Stimulated activated CD8-positive, alpha-beta memory T cell treated with anti-CD3 and anti-CD28 coated beads, Interleukin-7, amount 100 ng/mL, for 1 hour (primary cell): ENCODE measurements at places on chromosomes 16 and 17.

DNA sequence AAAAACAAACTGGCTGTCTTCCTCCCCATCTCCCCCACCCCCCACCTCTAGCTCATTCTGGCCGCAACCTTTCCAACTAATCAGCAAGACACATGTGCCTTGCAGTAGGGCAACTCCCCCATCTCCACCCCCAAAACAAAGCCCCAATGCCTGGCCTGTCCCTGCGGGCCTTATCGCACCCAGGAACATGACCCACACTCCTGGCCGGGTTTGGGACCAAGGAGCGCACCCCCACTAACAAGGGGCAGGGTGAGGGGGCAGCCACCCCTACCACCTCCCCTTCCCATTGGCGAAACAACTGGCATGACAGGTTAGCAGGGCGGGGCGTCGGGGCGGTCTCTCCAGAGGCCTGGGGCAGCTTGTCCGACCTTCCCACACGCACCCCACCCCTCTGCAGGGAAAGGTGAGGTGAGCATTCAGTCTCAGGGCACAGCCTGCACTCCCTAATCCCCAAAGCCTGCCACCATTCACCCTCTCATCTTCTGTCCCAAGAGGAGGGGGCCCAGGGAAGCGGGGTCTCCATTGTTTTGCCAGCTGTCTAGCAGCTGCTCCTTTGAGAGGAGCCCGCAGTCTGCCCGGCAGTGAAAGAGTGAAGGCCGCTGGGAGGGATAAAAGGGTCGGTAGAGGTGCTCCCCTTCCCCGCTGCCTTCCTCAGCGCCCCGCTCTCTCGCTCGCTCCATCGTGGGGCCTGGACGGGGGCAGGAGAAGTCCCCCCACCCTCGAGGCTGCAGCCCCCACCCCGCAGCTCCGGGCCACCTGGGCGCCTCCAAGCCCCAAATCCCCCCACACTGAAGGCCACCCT lies 765 bp downstream of the MYO18A start:
- no peak for DNase-seq

DNA sequence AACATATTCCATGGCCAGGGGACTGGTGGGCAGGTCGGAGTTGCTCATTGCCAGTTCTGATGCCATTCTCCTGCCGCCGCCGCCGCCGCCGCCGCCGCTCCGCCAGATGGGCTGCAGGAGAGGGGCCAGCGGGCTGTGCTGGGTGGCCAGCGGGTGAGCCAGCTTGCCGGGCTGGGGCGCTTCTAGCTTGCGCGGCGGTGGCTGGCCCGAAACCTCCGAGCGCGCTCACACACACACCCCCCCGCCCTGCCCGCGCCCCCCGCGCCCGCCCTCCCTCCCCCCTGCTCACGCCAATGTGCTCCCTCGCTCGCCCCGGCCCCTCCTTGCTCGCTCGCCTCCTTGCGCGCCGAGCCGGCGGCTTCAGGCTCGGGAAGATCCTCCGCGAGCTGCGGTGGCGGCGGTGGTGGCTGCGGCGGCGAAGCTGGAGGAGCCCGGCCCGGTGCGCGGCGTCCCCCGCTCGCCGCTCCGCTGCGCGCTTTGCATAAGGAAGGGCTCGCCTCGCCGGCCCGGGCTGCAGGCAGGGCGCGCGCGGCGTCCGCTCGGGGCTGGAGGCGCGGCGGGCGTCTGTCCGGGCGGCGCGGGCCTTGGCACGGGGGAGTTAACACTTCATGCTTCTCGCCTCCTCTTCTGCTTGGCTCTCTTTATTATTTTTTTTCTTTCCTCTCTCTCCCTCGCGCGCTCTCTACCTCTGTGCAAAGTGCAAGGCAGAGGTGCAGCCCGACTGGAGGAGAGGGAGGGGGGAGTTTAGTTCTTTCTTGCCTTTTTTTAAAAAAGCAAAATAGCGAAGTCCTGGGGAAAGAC lies 500 bp downstream of the MAF start:
- peak; percentile 28 for DNase-seq

GRCh38 chr16:72044296-72044695 lies 10.0 kb upstream of the HP start:
- DNase-seq = no peak

DNA sequence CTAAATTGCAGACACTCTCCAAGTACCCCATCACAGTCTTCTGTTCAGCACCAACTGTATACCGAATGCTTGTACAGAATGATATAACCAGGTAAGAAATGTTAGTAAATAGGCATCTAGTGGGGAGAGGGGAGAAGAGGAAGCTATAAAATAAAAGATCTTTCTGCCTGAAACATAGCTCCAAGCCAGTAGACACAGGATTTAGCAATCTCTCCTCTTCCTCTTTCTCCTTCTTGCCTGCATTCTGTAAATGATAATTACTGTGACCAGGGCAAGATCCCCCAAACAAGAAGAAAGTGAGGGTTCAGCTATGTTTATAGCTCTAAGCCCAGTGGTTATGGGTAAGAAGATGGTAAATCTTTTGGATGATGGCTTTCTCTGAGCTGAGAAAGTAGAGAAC lies 17.9 kb downstream of the ACSM3 start:
- no peak for DNase-seq

GRCh38 chr16:83771306-83771942 lies 36.4 kb upstream of the HSBP1 start:
- DNase-seq = no peak

DNA sequence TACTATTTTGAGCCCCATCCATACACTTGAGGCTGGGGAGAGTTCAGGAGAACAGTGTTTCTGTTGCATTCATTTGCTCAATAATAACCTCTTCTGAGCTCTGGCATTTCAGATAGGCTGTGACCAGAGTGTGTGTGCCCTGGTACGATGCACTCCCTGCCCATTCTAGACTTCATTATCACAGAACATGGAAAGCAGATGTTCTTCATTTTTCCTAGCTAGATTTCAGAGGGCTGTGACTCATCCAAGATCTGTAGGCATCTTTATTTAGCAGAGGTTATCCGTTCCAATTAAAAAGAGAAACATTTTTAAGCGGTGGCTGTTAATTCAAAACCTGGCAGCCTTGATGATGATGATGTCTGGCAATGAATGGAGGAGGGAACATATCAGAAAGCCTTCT lies 228.8 kb upstream of the EEF2KMT start:
- no peak for DNase-seq

GRCh38 chr17:80503031-80503430 lies 26.6 kb upstream of the NPTX1 start:
- DNase-seq = no peak

DNA sequence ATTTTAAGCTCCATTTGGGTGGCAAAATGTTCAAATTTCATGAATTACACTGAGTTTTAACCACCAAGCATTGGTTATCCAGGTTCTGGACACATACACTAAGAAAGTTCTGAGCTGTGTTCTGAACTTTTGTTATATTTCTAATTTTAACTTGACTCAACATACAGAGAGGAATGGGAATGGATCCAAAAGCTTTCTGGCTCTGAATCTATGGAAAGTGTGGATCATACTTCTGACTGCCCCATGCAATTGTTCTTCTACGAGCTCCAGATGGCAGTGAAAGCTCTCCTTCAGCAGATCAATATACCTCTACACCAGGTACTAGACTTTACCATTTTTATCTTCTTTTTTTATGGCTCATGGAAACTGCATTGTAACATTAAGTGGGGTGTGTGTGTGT lies 113.0 kb upstream of the NOG start:
- no peak for DNase-seq

DNA sequence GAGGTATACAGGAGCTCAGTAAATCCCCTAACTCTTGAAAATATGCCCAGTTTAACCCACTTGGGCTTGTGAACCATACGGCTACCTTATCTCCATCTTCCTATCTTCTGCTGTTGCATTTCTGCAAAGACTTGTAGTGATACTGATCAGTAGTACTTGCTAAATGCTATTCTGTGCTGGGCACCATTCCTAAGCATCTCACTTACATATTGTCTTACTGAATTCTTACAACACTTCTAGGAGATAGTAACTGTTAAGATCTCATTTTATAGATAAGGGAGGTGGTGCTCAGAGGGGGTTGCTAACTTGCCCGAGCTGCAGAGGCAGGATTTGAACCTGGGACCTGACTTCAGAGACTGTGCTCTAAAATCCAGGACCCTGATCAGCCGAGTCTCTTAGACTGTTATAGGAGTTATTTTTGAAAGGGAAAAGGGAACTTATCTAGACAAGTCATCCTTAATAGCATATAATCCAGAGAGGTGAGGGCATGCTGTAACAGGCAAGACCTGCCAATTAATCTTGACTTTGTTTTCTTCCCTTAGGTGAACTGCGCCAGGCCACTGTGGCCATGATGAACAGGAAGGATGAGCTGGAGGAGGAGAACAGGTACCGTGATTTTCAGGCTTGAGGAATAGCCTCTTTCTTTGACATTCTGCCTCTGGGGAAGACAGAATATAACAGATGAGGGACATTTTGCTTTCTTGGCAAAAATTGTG lies 149.7 kb downstream of the SNX29 start:
- no peak for DNase-seq

- no peak for DNase-seq
Measured at GRCh38 chr17:82231312-82231561, 2.4 kb downstream of the SLC16A3 start.

DNA sequence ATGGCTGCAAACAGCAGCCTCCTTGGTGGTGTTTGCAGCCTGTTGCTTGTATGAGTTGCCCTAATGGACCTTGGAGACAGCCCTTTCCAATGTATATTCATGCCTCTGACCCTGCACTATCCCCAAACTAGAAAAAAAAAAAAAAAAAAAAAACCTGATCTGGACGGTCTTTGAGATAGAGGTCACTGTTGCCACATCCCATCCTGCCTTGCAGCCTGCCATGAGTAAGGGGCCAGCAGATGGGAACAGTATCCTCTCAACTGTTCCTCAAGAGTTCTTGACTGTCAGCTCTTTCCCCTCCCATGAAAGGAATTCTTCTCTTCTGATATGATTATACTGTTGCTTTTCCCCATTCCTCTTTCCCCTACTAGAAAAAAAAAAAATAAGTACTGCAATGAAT lies 152.4 kb downstream of the SSH2 start:
- DNase-seq = no peak

DNA sequence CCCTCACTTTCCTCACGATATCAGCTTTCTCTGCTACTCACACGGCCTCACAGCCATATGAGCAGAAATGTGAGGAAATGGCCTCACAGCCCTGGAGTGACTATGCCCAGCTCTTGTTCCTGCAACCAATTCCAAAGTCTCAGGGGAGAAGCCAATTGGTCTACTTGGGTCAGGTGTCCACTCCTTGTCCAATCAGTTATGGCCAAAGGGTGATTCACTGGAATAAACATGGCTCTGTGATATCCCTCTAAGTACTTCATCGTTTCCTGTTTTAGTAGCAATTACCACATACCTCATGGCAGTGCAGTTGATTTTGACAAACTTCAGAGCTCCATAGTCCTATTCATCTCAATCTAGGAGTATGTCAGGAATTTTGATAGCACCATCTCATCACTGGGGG lies 195.4 kb downstream of the KATNIP start:
- DNase-seq = no peak

DNA sequence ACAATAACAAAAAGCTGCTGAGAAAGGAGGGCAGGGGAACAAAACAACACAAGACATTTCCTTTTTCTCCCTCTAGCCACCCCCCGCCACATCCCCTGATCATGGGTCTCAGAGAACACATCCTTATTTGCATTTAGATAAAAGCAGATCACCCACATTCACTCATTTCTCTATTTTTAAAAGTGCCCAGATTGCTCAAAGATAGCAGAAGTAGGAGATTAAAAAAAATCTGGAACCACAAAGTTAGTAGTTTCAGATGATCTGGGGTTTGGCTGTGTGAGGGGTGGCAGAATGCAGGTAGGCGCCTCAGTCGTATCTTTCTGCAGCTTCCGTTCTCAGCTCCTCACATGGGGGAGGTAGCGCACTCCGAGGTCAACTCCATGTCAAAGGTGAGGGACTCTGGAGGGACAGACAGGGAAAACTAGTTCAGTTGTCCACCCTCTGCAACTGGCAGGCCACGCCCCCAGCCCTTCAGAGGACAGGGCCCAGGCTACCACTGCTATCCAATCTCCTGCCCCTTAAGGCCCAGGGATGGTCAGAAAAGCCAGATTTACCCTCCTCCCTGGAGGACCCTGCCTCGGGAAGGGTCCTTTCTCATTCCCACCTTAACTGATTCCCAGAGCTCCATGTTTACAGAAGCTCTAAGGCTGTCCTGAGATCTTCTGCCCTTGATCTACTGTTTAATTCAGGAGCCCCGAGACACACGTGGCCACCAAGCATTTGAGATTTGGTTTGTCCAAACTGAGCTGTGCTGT lies 27.3 kb downstream of the STAT5A start:
- no peak for DNase-seq

DNA sequence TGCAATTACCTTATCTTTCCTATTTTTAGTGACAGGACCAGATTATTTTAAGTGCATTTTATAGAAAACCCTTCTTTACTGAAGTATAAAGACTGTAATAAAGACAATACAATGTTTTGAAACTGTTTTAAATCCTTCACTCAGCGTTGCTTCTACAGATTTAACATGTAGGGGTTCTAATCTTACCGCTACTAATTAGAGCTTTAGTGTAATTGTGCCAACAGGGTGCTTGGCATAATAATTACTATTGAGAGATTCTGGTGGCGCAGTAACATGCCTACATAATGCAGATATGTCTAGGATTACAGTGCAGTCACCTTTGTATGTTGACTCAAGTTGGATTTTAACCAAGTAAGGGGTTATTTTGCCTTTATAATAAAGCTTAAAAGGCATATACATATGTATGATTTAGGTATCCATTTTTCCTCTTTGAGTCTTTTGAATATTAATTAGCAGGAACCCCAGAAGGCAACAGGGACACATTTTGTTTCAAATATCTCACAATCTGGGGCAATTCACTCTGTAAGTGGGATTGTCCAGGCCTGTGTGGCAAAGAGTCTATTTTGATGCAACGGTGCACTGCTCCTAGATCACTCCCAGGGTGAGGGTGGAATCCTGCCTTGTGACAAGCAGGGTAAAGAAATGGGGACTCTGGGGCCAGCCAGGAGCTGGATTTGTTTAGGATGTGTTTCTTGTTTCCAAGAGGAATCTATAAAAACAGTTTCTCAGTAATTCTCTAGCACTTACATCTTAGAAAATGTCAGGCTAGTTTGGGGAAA lies 604.7 kb upstream of the SALL1 start:
- DNase-seq = no peak

DNA sequence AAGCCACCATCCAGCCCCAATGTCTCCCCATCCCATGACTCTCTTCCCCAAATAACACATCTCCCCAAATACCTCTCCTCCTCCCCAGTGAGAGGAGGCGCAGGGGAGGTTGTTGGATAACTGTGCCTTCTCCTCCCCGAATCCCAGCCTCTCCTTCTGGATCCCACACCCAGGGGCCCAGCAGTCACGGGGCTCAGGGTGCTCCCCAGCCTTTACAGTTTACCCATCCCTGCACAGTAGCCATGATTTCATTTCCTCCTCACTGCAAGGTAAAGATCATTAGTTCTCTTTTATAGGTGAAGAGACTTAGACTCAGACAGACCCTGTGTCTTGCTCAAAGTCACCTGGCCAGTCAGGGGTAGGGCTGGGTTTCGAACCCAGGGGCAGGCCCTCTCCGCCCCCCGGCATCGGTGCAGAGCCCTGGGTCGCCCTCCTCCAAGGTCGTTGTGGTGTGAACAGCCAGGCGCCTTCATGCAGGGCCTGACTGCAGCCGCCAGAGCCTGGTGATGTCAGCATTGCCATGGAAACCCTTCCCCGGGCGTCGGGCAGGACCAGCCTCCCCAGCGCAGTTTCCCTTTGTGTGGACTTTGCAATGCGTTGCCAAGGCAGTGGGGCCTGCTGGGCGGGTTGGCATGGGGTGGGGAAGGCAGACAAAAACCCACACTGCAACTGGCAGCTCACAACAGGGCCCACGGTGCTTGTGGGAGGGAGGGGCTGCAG lies 53.3 kb upstream of the TOB1 start:
- peak; percentile 54 for DNase-seq
